T-helper 2 cell (primary cell): ENCODE measurements at places on chromosomes 5 and 9.

- DNase-seq: no peak
Measured at GRCh38 chr5:124772457-124773200, 26.2 kb upstream of the ZNF608 start.

DNA sequence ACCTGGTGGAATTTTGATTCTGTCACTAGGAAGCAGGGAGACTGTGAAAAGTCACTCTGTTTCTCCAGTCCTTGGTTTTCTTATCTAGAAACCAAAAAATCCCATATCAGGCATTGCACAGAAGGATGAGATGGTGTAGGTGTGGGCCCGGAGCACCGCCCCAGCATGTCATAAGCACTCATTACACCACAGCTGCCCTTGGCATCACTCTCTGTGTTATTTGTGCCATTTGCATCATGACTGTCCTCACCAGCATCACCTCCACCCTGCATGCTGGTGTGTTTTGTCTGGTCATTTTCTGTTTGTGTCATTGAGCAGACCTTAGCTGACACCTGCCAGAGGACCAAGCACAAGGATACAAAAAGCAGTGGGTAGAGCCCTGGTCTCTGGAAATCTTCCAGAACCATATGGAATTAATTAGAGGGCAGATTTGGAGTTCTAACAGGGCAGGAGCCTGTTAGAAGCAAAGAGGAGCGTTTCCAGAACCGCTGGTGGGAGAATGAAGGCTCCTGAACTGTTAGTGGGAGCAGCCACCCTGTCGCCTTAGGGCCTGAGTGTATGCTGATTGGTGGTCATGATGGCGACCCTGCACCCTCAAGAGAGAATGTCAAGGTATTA lies 99.3 kb downstream of the AMBP start:
- DNase-seq: no peak

- DNase-seq: no peak
Measured at GRCh38 chr5:133712562-133712961, 100.2 kb upstream of the FSTL4 start.

GRCh38 chr5:72209147-72210115 lies 102.2 kb downstream of the MAP1B start:
- DNase-seq: no peak

DNA sequence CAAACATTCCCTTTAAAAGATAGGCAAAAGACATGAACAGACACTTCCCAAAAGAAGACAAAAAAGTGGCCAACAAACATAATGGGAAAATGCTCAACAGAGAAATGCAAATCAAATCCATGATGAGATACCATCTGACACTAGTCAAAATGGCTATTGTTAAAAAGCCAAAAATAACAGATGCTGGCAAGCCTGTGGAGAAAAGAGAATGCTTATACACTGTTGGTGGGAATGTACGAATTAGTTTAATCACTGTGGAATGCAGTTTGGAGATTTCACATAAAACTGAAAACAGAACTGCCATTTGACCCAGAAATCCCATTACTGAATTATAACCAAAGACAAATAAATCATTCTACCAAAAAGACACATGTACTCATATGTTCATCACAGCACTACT lies 58.3 kb upstream of the WDR41 start:
- no peak for DNase-seq

DNA sequence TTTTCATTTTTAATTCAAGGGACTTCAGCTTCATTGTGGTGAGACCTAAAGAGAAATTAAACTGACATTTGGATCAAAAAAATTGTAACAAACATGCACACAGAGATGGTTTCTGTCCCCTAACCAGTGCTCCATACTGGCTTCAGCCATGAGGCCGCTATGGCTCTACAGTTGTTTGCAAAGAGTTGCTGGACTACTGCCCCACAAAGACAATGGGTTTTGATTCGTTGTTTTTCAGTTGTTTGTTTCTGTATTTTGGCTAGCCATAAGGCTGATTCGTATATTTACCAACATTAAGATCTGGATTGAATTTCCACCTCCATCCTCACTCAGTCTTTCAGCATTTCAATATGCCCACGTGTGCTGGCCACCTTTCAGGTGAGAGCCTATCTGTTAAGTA lies 163.7 kb upstream of the KIF2A start:
- no peak for DNase-seq

DNA sequence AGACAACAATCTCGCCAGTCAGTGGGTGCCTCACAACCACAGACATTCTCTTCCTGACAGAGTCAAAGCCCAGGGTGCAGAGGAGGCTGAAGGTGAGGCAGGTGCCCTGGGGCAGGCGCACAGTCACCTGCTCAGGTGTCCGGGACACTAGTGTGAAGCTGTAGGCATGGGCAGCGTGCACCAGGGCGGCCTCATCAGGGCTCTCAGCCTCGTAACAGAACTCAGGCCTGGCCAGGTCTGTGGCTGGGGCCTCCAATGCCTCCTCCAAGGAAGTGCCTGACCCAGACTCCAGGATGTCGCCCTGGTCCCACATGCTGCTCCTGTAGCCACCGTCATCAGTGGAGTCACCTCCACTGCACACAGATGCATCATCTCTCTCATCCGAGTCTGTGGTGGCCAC lies 198.7 kb downstream of the PTTG1 start:
- DNase-seq: no peak
